ENCODE measurements at places on chromosomes 12 and 14.
A peak's percentile ranks its signal among the peaks of the same experiment; 100 is the strongest.

- DNase-seq = no peak
Observed at GRCh38 chr12:104740668-104741067, 217.4 kb downstream of the SLC41A2 start.

- DNase-seq = no peak
Observed at GRCh38 chr14:24665440-24665991, 31.5 kb upstream of the GZMB start.

DNA sequence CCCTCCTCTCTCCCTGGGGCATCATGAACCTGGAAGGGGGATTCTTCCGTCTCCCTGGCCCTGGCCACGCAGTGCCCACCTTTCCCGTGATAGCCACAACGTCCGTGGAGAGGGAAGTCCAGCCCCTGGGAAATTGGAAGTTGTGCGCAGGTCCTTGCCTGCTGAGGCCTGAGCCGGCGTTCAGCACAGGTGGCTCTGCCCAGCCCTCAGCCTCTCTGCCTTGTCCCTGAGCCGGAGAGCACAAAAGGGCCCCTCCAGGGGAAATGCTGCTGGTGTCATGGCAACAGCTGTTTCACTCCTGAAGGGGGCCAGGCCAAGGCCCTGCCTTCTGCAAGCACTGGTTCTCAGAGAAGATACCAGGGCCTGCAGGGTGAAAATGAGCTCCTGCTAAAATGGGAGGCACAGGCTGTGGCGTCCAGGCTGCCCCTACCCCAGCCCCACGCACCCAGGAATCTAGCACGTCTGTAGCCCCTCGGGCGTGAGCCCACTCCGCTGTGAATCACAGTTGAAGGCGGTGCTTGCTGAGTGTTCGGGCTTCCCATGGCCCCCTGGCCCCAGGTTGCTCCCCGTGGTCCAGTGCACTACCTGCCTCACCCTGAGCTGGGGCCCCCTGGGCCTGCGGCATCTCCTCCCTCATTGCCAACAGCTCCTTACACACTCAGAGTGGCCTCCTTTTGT, 149.4 kb downstream of the ADGRD1 start:
- DNase-seq = no peak

GRCh38 chr12:123807670-123808069, 45.6 kb downstream of the DNAH10 start:
- DNase-seq = no peak

DNA sequence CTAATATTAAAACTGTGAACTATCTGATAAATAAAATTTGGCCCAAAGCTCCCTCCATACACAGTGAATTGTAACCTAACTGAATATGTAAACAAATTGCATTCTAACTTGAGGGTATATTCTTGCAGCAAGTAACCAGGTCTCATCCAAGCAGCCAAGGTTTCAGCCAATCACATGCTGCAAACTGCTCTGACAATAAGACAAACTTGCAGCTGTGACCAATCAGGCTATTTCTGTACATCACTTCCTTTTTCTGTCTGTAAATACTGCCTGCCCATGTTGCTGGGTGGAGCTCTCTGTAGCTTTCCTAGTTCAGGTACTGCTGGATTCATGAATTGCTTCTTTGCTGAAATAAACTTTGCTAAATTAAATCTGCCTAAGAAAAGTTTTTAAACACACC, 499.0 kb downstream of the GALC start:
- DNase-seq = no peak

GRCh38 chr12:115756804-115757203, 520.7 kb downstream of the MED13L start:
- no peak for DNase-seq

- no peak for DNase-seq
Observed at GRCh38 chr14:75461303-75461702, 33.5 kb downstream of the JDP2 start.

GRCh38 chr14:74089251-74090020, 4.7 kb downstream of the LIN52 start:
- no peak for DNase-seq

DNA sequence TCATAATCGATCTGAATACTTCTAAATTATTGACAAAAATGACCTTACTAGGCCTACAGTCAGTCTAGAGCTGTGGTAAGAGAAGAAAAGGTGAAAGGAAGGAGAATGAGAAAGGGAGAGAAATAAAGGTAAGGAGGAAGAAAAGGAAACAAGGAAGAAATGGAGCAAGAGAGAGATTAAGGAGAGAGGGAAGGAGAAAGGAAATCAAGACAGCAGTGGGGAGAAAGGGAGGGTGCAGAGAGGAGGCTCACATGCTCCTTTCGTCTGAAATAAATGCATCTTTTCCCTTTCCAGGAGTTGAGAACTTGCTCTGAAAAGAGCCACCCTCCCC, 3.7 kb downstream of the RNASE9 start:
- no peak for DNase-seq

DNA sequence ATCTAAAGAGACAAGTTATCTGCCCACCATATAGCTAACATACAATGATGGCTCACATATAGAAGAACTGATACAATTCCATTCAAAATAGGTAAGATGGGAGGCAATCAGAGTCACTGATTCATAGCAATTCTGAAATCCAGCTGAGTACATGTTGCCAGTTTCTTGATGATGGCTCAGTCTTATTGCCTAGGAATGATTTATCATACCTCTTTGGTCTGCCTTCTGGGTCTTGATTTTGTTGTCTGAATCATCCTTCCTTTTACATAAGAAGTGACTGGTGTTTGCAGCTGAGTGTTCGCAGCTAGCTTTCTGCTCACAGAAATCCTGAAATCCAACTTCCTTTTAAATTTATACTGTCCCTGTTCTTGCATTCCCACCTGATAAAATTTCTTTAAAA, 463.2 kb upstream of the MGAT4C start:
- no peak for DNase-seq

DNA sequence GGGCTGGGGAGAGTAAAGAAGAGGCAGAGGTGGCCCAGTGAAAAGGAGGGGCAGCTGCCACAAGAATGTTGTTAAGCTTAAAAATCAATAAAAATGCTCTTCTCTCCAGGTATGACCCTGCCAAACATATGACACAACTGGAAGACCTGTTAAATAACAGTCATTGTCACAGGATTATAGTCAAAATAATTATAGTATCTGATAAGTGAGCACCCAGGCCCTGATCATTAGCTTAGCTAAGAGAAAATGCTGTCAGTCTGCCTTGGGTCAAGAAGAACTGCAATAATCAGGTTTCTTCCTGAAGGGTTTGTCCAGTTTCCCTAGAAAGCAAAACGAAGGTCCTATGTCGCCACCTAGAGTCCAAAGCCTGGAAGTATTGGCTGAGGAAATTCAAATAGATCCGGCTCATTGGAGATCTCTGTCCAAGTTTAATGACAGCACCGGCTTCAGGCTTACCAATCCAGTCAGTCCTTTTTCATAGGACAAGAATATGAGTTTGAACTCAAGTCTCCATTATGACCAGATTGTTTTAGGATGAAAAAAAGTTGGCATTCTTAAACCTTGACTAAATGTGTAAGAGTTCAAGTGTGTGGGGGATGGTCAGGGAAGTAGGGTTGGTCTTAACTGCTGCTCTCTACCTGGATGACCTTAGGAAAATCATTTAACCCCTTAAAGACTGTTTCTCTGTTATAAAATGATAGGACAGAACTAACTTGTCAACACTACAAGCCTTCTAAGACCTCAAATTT, 22.5 kb upstream of the NKX2-8 start:
- DNase-seq = peak; percentile 93

DNA sequence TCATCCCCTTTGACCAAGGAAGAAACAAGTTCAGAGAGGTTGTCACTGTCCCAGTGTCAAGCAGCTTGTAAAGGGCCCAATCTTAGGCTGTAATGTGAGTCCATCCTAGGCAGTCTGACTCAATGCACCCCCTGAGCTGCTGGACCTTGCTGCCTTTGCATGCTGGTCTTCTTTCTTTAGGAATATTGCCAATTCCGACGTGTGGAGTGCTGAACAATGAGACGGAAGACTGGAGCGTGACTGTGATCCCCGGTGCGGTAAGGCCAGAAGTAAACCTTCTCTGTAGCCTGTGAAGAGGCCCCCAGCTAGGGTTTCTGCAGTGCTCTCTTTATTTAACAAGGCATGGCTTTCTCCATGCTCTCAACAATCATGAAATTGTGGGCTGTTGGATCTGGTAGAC, 963 bp downstream of the TCTN2 start:
- DNase-seq = no peak

GRCh38 chr12:23560611-23561010, 388.9 kb downstream of the SOX5 start:
- no peak for DNase-seq

DNA sequence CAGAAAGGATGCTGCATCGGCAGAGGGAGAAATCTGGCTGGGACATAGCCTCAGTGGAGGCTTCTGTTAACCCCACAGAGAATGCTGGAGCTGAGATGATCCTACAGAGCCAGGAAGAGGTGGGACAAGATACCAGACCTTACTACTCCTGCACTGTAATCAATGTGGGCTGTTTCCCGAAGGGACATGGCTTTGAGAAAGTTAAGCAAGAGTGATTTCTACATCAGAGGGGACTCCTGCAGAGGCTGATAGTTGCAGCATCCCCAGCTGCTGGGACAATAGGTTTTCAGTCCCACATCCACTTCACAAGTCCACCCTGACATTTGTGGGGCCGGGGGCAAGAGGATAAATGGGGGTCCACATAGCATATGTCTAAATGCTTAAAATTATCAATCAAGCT, 22.5 kb upstream of the CMKLR1 start:
- no peak for DNase-seq

- no peak for DNase-seq
Observed at GRCh38 chr14:91032248-91032647, 28.2 kb downstream of the RPS6KA5 start.

- DNase-seq = no peak
Observed at GRCh38 chr14:96905825-96906224, 108.6 kb downstream of the VRK1 start.

GRCh38 chr14:24959791-24960331, 90.1 kb downstream of the STXBP6 start:
- peak; percentile 90 for DNase-seq

DNA sequence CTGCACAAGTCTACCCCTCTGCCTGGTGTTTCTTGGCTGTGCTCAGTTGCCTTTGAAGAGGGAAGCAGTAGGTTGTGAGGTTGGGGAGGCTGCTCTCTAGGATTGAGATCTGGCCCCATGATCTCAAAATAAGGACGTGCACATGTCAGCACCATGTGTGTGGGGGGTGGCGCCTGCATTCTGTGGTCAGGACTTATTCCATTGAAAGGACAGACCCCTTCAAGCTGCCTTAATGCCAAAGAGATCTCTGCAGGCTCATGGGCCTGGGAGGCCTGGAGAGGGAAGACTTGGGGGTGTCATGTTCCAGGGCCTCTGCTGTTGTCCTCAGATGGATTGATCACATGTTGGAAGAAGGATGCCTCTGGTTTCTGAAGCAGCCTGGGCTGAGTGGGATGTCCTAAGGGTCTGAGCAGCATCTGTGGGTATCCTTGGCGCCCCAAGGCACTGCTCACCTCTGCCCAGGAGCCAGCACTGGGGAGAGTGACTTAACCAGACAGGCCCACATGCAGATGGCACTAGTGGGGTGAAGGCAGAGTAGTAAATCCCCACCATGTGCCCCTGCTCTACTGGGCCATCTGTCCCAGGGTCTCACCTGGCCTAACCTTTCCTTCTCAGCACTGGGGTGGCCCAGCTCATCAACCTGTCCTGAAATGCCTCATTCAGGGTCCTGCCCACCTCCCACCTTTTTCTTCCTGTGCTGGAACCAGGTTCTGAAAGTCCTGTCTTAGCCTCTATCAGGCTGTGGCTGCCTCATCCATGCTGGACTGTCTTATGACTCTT, 118.9 kb downstream of the ADGRD1 start:
- no peak for DNase-seq

DNA sequence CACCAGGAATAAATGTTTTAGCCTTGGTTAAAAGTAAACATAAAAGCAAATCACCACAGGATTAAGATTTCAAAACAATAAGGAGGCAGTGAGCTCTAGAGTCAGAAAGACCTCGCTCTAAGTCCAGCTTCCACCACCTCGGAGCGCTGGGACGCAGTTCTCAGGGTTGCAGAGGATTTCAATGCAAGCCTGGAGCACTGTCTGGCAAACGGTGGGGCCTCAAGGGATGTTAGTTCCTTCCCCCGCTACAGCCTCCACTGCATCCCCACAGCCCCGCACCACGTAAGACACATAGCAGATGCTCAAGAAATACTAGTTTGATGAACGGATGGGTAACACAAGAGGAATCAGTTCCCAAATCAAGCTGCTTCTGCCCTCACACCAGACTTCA, 39.3 kb upstream of the TMCC3 start:
- no peak for DNase-seq

GRCh38 chr12:115467531-115467930, 783.6 kb upstream of the TBX3 start:
- DNase-seq = no peak

- DNase-seq = no peak
Observed at GRCh38 chr12:113634474-113634873, 162.8 kb upstream of the LHX5 start.

DNA sequence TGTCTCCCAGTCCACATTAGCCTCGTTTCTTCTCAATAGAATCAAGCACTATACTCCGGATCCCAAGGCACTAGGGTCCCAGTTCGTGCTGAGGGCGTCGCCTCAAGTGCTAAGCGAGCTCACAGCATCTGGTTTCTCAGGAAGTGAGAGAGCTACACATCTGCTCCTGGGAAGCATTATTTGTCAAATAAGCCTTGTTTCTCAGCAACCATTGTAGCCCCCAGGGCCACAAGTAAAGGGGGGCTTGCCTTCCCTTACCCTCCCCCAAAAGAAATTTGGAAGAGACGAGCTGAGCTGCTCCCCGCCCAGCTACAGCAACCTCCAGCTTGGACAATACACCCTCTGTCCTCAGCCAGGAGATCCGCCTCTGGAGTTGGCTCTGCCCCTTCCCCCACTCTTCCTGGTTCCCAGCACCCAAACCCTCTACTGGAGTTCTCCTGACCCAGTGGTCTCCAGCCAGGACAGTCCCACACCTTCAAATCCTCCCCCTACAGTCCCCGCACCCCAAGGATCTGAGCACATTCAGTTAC, 5.7 kb upstream of the TNS2 start:
- peak; percentile 72 for DNase-seq

- DNase-seq = no peak
Observed at GRCh38 chr12:57550641-57551549, 1.1 kb downstream of the KIF5A start.

DNA sequence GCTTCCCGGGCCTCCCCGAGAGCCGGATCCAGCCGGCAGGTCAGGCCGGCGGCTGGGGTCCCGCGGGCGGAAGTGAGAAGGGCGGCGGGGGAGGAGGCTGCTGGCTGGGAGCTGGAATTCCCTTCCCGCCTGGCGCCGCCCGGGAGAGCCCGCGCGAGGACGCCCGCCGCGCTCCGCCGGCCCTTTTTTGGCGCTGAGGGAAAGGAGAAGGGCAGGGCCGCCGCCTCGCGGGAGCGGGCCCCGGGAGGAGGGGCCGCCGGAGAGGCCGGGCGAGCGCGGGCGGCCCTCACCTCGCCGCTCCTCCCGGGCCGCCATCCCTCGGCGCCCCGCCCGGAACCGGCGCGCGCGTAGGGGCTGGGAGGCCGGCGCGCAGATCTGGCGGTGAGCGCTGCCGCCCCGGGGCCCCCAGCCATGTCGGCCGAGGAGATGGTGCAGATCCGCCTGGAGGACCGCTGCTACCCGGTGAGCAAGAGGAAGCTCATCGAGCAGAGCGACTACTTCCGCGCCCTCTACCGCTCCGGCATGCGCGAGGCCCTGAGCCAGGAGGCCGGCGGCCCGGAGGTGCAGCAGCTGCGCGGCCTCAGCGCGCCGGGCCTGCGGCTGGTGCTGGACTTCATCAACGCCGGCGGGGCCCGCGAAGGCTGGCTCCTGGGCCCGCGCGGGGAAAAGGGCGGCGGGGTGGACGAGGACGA, at the start of the genes KLHL42 and MANSC4:
Gene KLHL42, plus strand, starts transcription at position 314 of the 692 bp plus-strand sequence. Its CDS starts 98 bp downstream, at position 412.
Gene MANSC4, minus strand, starts transcription at position 317 of the 692 bp plus-strand sequence. CDS start 8,960 bp downstream, outside the sequence.
- peak; percentile 30 for DNase-seq

All from HepG2 (cell line).